SK-MEL-5 (cell line): ENCODE measurements at places on chromosomes 6 and 20. TPM values are rescaled to one million over a fixed set of nuclear protein-coding genes. Genes with fewer than 3 reads are reported as not detected.

DNA sequence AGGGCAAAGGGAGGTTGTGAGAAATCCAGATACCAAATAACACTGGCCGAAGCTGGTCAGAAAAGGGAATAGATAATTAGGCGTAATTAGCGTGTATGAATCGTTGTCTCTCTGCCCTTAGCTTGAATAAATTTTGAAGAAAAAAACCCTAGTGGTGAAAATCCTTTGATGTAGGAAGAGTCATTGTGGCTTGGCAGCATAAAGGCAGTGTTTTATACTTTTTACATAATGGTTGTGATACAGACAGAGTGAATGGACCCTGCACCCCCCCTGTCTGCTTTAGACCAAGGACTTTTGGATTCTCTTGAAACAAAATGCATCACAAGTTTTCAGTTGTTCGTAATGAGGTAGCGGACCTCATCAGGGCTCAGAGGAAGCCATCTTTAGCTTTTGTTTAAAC is 126.5 kb downstream of the AFG1L start:
- DNase-seq, result no peak

GRCh38 chr6:53956068-53956711 is 155.1 kb upstream of the MLIP start:
- peak; percentile 89 for DNase-seq

DNA sequence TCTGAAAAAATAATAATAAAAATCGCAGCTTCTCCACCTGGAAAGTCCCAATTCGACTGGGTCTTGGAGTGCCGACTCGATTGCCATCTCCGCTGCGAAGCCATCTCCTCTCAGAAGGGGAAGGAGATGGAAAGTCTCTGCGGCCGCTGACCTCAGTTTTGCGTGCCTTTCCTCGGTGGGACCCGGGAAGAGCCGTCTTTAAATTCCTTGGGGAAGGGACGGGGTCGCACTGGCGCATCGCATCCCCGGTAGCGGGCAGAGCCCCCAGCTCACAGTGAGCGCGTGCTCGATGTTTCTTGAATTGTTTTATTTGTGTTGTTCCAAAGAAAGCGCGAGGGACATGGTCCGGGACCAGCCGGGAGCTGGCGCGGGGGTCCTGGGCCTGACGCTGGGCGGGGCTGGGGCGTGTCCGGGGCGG is 270 bp upstream of the TIAM2 start:
- no peak for DNase-seq

- DNase-seq, result no peak
Measured at GRCh38 chr6:55708711-55709110, 129.7 kb upstream of the HMGCLL1 start.

DNA sequence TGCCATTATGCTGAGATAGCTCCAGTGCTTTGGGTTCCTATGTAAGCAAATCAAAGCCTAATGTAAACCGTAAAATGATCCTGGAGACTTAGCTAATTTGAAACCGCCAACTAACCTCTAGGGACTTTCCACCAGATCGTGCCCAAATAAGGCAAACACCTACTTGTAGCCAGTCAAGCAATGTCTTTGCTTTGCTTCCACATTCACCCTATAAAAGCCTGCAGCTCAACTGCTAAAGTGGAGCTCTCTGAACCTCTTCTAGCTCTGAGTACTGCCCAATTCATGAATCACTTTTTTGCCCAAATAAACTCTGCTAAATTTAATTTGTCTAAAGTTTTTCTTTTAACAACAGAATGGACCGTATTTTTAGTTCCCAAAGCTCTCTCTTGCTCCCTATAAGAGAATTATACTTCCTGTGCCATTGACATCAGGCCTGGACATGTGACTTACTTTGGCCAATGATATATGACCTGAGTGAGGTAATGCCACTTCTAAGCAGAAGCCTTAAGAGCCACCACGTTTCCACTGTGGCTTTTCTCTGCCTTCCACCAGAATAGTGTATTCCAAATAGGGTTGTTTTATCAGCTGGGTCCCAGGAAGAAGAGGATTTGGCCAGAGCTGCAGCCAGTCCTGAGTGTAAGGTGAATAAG is 34.8 kb upstream of the PSMF1 start:
- no peak for DNase-seq

- no peak for DNase-seq
Measured at GRCh38 chr6:18216411-18216810, 47.9 kb downstream of the DEK start.

GRCh38 chr20:40610730-40611129 is 78.3 kb downstream of the MAFB start:
- no peak for DNase-seq

GRCh38 chr6:141439513-141439912 is 693.2 kb upstream of the GJE1 start:
- DNase-seq, result no peak

DNA sequence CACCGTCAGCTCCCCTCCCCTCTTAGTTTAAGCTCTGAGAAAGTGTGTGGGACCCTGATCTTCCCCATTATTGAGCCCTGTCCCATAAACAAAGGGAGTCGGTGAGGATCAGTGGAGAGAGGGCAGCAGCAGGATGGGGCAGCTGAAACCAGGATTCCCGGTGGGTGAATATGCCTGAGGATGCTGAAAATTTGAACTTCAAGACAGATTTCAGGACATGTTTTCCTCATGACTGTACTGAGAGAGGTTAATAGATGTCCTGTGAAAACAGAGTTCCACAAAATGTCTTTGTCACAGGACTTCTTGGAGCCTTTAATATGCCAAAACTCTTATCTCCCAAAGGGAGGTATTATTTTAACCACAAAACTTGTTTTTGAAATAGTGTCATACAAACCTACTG is 53.5 kb upstream of the SLC22A16 start:
- DNase-seq, result no peak

DNA sequence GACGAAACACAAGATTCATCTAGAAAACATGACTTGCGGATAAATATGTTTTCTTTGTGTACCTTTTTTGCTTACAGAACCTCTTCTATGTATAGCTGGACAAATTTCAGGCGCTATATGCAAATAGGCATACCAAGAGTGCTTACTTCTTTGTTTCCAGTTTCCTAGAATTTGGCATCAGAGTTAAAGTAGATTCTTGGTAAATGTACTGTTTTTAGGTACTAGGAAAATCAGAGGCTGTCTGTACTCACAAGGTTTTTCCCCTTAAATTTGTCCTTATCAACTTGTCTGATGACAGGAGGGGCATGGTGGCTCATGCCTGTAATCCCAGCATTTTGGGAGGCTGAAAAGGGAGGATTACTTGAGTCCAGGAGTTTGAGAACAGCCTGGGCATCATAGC is 124.9 kb upstream of the TMEM170B start:
- no peak for DNase-seq

DNA sequence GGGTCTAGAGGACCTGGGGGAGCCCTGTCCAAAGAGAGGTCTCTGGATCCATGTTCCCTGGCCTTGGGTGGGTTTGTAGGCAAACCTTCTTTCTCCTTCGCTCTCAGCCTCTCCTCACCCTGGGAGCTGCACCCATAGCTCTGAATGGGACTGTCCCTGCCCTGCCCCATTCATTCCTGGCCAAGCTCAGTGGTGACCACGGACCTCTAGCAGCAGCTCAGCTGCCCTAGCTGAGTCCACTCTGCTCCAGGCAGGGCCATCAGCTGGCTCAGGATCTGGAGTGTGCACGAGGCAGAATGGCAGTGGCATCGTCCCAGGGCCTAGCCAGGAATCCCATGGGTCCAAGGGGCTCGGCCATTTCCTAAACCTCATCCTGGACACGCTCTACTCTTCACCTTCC is 5.3 kb downstream of the ULBP3 start:
- no peak for DNase-seq

DNA sequence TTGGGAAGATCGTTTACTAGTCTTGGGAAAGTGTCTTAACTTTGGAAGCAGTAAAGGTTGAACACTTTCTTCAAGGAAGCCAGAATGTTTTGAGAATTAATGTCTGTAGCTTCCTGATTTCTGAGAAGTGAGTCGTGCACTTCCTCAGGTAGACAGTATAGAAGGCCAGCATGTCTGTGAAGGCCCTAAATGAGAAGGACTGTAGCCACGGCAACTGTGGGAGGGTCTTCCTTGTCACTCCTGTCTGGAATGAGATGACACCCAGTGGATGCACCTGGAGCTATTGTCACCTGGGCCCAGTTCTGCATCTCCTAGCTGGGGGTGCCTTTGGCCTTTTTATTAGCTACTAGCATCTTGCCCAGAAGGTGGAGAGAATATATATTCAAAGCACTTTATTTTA is 8.8 kb downstream of the STX16 start:
- no peak for DNase-seq

- DNase-seq, result peak; percentile 49
Measured at GRCh38 chr20:52490711-52491430, 299.3 kb upstream of the ZFP64 start.

DNA sequence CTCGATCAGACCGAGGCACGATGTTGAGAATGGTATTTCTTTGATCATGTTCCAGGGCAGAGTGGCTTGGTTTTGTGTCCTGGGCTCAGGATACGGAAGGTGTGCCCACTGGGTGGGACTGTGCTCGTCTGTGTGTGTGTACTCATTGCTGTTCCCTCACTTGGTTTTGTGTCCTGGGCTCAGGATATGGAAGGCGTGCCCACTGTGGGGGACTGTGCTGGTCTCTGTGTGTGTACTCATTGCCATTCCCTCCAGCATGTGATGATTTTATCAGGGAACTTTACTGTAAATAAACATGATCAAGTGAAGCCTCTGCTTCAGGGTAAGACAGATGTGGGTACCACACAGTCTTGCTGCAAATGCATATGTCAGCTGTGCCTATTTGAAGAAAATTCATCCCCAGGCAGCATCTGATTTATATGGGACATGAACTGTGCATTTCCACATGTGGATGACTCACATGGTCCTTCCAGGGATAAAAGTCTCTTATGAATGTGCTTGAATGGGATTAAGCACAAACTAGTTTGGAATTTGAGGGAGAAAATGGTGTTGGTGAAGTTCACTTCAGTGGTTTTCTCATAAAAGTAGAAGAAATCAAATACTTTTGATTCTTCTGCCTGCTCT is 274.3 kb downstream of the QKI start:
- no peak for DNase-seq

GRCh38 chr6:158737710-158738615 is 81.2 kb downstream of the EZR start:
- no peak for DNase-seq

DNA sequence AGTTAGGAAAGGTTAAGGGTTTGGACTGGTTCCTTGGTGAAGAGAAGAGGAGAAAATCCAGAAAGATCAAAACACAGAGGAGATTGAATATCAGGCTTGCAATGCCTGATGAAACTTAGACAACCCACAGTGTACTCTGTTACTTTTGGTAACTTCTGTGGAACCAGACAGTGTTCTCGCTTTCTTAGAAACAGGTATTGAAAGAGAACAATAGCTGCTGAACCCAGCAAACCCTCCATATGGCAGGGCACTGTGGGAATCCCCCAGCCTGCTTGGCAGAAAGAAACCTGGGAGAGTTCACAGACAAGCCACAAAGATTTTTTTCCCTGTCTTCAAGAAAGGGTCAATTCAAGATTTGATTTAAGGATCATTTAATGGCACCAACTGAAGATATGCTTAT is 342.8 kb downstream of the FOXA2 start:
- DNase-seq, result no peak

GRCh38 chr20:8646716-8647115 is 422.2 kb upstream of the PLCB4 start:
- no peak for DNase-seq

DNA sequence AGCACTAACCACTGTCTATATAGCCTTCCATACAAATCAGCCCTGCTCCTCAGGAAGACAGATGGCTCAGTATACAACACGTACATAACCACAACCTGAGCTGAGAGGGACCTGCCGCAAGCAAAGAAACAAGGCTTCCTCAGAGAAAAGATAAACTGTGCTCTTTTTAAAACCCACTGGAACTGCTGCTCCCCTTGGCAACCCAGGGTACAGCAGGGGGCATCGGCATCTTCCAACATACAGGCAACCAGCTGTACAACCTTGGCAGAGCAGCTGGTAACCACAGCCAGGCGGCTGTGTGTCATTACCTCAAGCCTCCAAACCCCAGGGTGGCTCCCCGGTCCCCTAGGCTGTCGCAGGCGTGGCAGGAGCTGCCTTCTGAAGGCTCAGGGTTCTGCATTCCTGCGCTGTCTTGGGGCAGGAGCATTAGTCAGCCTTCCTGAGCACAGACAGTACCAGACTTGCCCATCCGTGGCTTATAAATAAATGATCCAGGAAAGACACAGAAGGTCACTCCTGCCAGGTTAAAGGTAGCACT is 249.5 kb downstream of the ADGRG6 start:
- peak; percentile 1 for DNase-seq

- DNase-seq, result peak; percentile 75
Measured at GRCh38 chr20:5222919-5223634, 93.7 kb downstream of the PROKR2 start.

- no peak for DNase-seq
Measured at GRCh38 chr20:37339208-37339607, 6.7 kb upstream of the SRC start.

GRCh38 chr6:77231438-77232305 is 231.6 kb downstream of the HTR1B start:
- DNase-seq, result no peak

- DNase-seq, result no peak
Measured at GRCh38 chr6:144855375-144855774, 570.2 kb downstream of the UTRN start.

GRCh38 chr6:125363824-125364165 is 62.0 kb upstream of the HDDC2 start:
- DNase-seq, result no peak

GRCh38 chr20:48147311-48147710 is 362.0 kb upstream of the SULF2 start:
- DNase-seq, result no peak

Gene FAXC
- total RNA-seq, result 26.0 and 27.7 TPM in 2 replicates

Gene CHRNA4
- not detected in 2 replicates for total RNA-seq

Gene RING1
- total RNA-seq, result 22.5 and 25.8 TPM in 2 replicates

Gene SIGLEC1
- total RNA-seq, result not detected in 2 replicates

Gene OPN5
- total RNA-seq, result not detected in 2 replicates

Gene C20orf144
- not detected in 2 replicates for total RNA-seq

Gene NOX3
- not detected in 2 replicates for total RNA-seq

Gene HNF4A
- total RNA-seq, result 0.03 and 0.05 TPM in 2 replicates

Gene RBPJL
- not detected in 2 replicates for total RNA-seq

Gene C20orf96
- total RNA-seq, result 1.6 and 1.7 TPM in 2 replicates

Gene CASS4
- not detected in 2 replicates for total RNA-seq

Gene GNMT
- 0.34 TPM in 1 of 2 replicates, not detected in the other for total RNA-seq
